Effector memory CD4-positive, alpha-beta T cell (primary cell): ENCODE measurements at places on chromosomes 4 and X.

- H3K4me1 ChIP-seq, result peaks cover 41% of the 10 kb centered on the region
- H3K4me3 ChIP-seq, result peak overlapping the region; percentile 30
- no peaks in the 10 kb centered on the region for H3K36me3 ChIP-seq
Measured at GRCh38 chrX:12999422-12999821, 24.5 kb downstream of the TMSB4X start.

DNA sequence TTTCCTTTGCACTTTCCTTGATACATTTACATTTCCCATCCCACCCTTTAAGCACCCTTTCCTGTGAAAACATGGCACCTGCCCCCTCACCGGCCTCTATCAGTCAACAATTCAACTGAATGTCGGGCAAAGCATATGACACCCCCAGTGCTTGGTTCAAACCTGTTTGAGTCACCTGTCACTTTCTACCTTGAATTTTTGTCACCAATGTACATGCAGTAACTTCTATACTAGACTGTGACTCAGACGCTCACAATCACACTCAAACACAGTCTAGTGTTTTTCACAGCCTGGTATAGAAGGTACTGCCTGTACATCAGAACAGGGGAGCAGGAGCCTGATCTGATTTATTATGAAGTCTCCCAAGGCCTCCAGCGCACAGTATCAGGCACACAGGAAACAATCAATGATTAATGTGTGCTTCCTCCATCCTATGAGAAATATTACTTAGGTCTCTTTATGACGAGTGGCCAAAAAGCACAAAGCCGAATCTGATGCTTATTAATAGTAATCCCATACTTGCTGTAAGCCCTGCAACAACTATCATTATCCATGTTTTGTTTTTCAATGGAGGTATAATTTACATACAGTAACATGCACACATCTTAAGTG, 49.2 kb upstream of the FAM9C start:
- H3K4me1 ChIP-seq, result peaks cover 40% of the 10 kb centered on the region
- peak overlapping the region; percentile 97 for H3K27ac ChIP-seq
- H3K36me3 ChIP-seq, result no peaks in the 10 kb centered on the region
- DNase-seq, result no peak
- H3K27me3 ChIP-seq, result no peaks in the 10 kb centered on the region

- DNase-seq, result no peak
- H3K4me3 ChIP-seq, result no peak overlapping the region
- peaks cover 4% of the 10 kb centered on the region for H3K4me1 ChIP-seq
- H3K27me3 ChIP-seq, result no peaks in the 10 kb centered on the region
Measured at GRCh38 chrX:150446995-150447394, 83.9 kb downstream of the MAMLD1 start.

DNA sequence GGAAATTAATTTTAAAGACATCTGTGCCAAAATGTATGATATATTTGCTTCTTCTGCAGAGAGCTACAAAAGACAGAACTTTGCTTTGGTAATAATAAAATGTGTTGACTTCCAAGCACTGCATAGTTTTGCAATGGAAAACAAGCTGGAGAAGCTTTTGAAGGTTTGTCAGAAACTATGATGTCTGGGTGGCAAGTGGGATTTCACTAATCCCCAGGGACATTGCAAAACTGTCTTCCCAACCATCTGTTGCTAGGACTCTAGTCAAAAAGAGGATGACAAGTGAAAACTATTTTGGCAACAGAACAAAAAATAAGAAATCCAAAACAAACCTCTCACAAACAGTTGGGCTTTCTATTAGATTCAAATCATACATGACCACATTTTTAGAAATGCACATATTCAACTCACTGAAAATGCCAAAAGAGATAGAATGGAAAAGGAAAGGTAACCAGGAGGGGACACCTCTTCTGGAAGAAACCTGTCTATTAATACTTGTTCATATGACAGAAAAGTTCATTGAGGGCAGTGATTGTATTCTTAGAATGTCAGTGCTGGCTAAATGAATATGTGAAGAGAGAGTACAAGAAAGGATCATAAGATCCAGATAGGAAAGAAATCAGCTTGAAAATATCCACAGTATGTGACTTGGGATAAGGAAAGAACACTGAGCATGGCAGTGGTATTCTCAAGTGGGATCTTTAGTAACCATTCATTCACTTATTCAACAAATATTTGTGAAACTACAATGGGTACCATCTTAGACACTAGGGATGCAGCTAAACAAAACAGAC, 228.0 kb downstream of the RASL11B start:
- no peaks in the 10 kb centered on the region for H3K27me3 ChIP-seq
- no peak overlapping the region for H3K4me3 ChIP-seq
- H3K4me1 ChIP-seq, result no peaks in the 10 kb centered on the region

DNA sequence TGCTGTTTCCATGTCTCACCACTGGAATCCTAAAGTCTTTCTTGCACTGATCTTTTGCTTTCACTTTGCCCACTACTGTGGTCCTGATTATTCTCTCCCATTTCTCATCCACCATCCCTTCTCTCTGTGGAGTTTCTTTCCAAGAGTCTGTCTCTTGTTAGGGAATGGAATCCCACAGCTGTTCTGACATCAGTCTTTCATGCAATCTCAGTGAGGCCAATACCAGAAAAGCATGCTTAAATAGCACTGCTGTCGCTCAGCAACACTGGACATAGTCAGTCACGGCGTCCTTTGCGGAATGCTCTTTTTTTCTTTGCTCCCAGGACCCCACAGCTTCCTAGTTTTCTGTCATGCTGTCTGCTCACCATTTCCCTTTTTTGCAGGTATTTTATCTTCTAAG, 20.1 kb downstream of the SLITRK4 start:
- H3K27ac ChIP-seq, result no peak overlapping the region
- no peaks in the 10 kb centered on the region for H3K27me3 ChIP-seq
- H3K4me3 ChIP-seq, result no peak overlapping the region
- H3K4me1 ChIP-seq, result no peaks in the 10 kb centered on the region
- no peak for DNase-seq
- H3K36me3 ChIP-seq, result no peaks in the 10 kb centered on the region

DNA sequence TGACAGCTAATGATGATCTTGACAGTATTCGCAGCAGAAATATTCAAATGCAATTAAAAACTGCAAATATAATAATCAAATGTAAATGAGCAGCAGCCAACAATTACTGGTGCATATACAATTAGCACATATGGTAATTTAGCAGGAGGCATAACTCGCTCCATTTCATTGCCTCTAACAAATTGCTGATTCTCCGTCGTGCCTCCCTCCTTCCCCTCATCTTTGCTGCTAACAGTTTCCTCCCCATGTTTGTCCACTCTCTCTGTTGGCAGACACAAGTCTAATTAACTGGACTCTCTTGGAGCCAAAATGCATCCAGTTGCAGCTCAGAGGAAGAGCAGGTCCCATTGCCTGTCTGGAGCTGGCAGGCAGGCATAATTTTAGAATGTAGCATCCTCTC, 210.6 kb downstream of the STK32B start:
- no peaks in the 10 kb centered on the region for H3K36me3 ChIP-seq
- H3K4me1 ChIP-seq, result no peaks in the 10 kb centered on the region
- no peak for DNase-seq
- no peaks in the 10 kb centered on the region for H3K27me3 ChIP-seq
- H3K4me3 ChIP-seq, result no peak overlapping the region

- no peak for DNase-seq
- H3K4me1 ChIP-seq, result no peaks in the 10 kb centered on the region
- H3K36me3 ChIP-seq, result no peaks in the 10 kb centered on the region
- no peak overlapping the region for H3K27ac ChIP-seq
- no peaks in the 10 kb centered on the region for H3K27me3 ChIP-seq
Measured at GRCh38 chr4:73841243-73841925, 4.9 kb downstream of the CXCL6 start.

DNA sequence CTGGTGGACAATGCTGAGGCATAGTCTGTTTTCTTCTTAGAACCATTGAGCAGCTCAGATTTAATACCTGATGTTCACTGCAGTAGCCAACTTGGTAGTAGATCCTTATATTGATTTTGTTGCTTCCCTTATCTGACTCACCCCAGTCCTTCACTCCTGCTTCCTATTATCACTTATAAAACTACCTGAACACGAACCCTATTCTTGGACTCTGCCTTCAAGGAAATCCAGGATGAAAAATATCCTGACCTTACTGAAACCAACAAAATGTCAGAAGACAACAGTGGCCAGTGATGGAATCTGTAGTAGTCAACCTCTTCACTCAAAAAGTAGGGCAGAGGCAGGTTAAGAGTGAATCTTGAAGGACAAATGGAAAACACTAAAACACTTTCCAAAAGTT, 98.1 kb downstream of the CPEB2 start:
- no peak for DNase-seq
- no peak overlapping the region for H3K27ac ChIP-seq
- H3K36me3 ChIP-seq, result no peaks in the 10 kb centered on the region
- H3K27me3 ChIP-seq, result no peaks in the 10 kb centered on the region
- no peaks in the 10 kb centered on the region for H3K4me1 ChIP-seq
- no peak overlapping the region for H3K4me3 ChIP-seq

DNA sequence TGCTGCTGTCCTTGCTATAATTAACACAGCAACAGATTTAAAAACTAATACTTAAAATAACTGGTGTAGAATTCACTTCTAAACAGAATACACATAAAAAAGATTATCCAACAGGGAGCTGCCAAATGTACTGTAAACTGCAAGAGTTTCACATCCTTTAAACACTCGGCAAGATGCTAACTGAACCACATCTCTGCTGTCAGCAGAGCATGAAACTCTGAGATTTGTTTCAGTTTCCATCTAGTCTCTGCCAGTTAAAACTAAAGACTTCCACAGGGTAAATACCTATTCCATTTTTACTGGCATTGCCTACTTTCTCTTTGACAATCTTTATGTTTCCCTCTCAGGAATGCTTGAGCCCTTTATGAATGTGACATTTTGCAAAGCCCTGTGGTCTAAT, 127.7 kb downstream of the SLC7A11 start:
- no peaks in the 10 kb centered on the region for H3K27me3 ChIP-seq
- DNase-seq, result no peak
- no peaks in the 10 kb centered on the region for H3K4me1 ChIP-seq

GRCh38 chr4:29128810-29129209, 1591.4 kb upstream of the PCDH7 start:
- H3K27ac ChIP-seq, result no peak overlapping the region
- H3K4me3 ChIP-seq, result no peak overlapping the region
- H3K27me3 ChIP-seq, result no peaks in the 10 kb centered on the region
- no peaks in the 10 kb centered on the region for H3K4me1 ChIP-seq
- no peak for DNase-seq

DNA sequence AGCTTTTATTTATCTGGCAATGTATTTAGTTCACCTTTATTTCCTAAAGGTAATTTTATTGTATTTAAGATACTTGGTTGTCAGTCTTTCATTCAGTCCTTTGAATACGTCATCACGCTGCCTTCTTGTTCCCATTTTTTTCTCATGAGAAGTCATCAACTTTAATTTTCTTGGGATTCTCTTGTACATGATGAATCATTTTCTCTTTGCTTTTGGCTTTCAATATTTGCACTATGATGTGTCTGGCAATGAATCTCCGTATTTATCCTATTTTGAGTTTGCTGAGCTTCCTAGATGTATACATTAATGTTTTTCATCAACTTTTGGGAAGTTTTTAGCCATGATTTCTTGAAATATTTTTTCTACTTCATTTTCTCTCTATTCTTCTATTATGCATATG, 28.4 kb downstream of the CLDN2 start:
- no peaks in the 10 kb centered on the region for H3K4me1 ChIP-seq
- H3K27me3 ChIP-seq, result no peaks in the 10 kb centered on the region
- H3K4me3 ChIP-seq, result no peak overlapping the region
- no peak overlapping the region for H3K27ac ChIP-seq

GRCh38 chr4:184506527-184507121, 32.3 kb upstream of the IRF2 start:
- H3K36me3 ChIP-seq, result no peaks in the 10 kb centered on the region
- no peak overlapping the region for H3K4me3 ChIP-seq
- peaks cover 13% of the 10 kb centered on the region for H3K4me1 ChIP-seq
- H3K27ac ChIP-seq, result no peak overlapping the region
- H3K27me3 ChIP-seq, result no peaks in the 10 kb centered on the region

DNA sequence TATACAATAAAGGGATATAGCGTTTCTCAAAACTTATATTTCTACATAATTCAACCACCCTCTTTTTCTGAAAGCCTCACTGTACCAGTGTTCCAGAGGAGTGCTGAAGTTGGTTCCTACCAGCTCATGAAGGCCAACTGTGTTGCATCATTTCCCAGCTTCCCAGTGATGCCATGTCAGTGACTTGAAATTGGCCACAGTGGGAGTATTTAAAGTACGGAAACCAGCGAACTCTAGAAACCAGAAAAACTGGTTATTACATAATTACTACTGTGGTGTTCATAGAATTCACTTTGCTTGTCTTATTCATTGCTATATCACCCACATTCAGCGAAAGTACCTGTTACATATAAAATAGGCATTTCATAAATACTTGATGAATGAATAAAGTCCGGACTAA, 135.4 kb downstream of the GC start:
- no peaks in the 10 kb centered on the region for H3K4me1 ChIP-seq
- H3K36me3 ChIP-seq, result no peaks in the 10 kb centered on the region
- no peak overlapping the region for H3K27ac ChIP-seq
- DNase-seq, result no peak
- H3K4me3 ChIP-seq, result no peak overlapping the region
- no peaks in the 10 kb centered on the region for H3K27me3 ChIP-seq
